Right ventricle myocardium superior (tissue), 1 donor: ENCODE measurements at places on chromosomes 12 and 14.

- peak; percentile 38 for DNase-seq
These were observed 19.9 kb downstream of the JAG2 start for GRCh38 chr14:105148604-105149145.

- no peak for DNase-seq
These were observed 121.5 kb downstream of the PRKD1 start for GRCh38 chr14:29806124-29806517.

GRCh38 chr12:104736307-104736706, 221.8 kb downstream of the SLC41A2 start:
- DNase-seq = no peak

- no peak for DNase-seq
These were observed 5.8 kb upstream of the PUS1 start for GRCh38 chr12:131923260-131923659.
